Calu3 (cell line): ENCODE measurements at places on chromosomes 11 and 22. TPM values are rescaled to one million over a fixed set of nuclear protein-coding genes. Genes with fewer than 3 reads are reported as not detected.

The KRTAP5-7 gene
- total RNA-seq = not detected in 2 replicates

The OR52I1 gene
- not detected in 2 replicates for total RNA-seq

The AQP11 gene
- 1.2 and 1.4 TPM in 2 replicates for total RNA-seq

The VSIG2 gene
- total RNA-seq = not detected in 2 replicates

The MB gene
- total RNA-seq = 0.37 TPM in 1 of 2 replicates, not detected in the other

The CNGA4 gene
- total RNA-seq = 0.32 TPM in 1 of 2 replicates, not detected in the other

The MIOX gene
- total RNA-seq = 0.45 TPM in 1 of 2 replicates, not detected in the other

The CD6 gene
- 0.26 and 0.34 TPM in 2 replicates for total RNA-seq

The IL17REL gene
- not detected in 2 replicates for total RNA-seq

The SLC25A18 gene
- 0.28 and 0.95 TPM in 2 replicates for total RNA-seq

The SLCO2B1 gene
- 0.27 and 0.31 TPM in 2 replicates for total RNA-seq

The TRAPPC4 gene
- total RNA-seq = 42.0 and 43.9 TPM in 2 replicates

The C22orf31 gene
- total RNA-seq = not detected in 2 replicates

The RIMBP3C gene
- total RNA-seq = 0.17 TPM in 1 of 2 replicates, not detected in the other

The IGLL1 gene
- not detected in 2 replicates for total RNA-seq

The LUZP2 gene
- total RNA-seq = 0.73 and 0.95 TPM in 2 replicates

The TRIM29 gene
- total RNA-seq = 2.1 and 3.3 TPM in 2 replicates

The CAPN5 gene
- 22.3 and 41.5 TPM in 2 replicates for total RNA-seq

The ELP4 gene
- 18.0 and 20.3 TPM in 2 replicates for total RNA-seq

The MTMR2 gene
- 16.6 and 17.4 TPM in 2 replicates for total RNA-seq

The APIP gene
- total RNA-seq = 41.2 and 42.4 TPM in 2 replicates

The CD3G gene
- total RNA-seq = not detected in 2 replicates

The LRP5 gene
- 64.8 and 82.0 TPM in 2 replicates for total RNA-seq

The OVOL1 gene
- total RNA-seq = 12.7 and 15.2 TPM in 2 replicates

The GGTLC3 gene
- total RNA-seq = not detected in 2 replicates

The UPK3A gene
- total RNA-seq = not detected in 2 replicates

The NCAM1 gene
- total RNA-seq = 3.7 and 4.6 TPM in 2 replicates

The CCDC88B gene
- total RNA-seq = 7.6 and 8.2 TPM in 2 replicates

The GAL gene
- total RNA-seq = 1.2 and 1.9 TPM in 2 replicates

The POU2AF3 gene
- total RNA-seq = 3.4 and 3.8 TPM in 2 replicates

The MRGPRE gene
- total RNA-seq = not detected in 2 replicates

The SMC1B gene
- not detected in 2 replicates for total RNA-seq

The LDLRAD3 gene
- 10.9 and 16.2 TPM in 2 replicates for total RNA-seq

The MRGPRF gene
- 0.14 and 0.15 TPM in 2 replicates for total RNA-seq

The SLC25A45 gene
- total RNA-seq = 2.9 and 4.0 TPM in 2 replicates

The MMP8 gene
- total RNA-seq = not detected in 2 replicates

The PDGFD gene
- total RNA-seq = 5.1 and 7.2 TPM in 2 replicates

The DDI1 gene
- total RNA-seq = not detected in 2 replicates

The AGBL2 gene
- total RNA-seq = 3.2 and 6.1 TPM in 2 replicates

The SMIM35 gene
- not detected in 2 replicates for total RNA-seq

The FAM181B gene
- 0.09 TPM in 1 of 2 replicates, not detected in the other for total RNA-seq

The MMP7 gene
- 95.5 and 171 TPM in 2 replicates for total RNA-seq

The PLCB3 gene
- total RNA-seq = 35.9 and 39.5 TPM in 2 replicates

The FAM168A gene
- 30.4 and 30.8 TPM in 2 replicates for total RNA-seq

The GGT1 gene
- total RNA-seq = 63.8 and 79.3 TPM in 2 replicates

The BIK gene
- total RNA-seq = 37.9 and 43.1 TPM in 2 replicates

The OR11H1 gene
- total RNA-seq = not detected in 2 replicates

The SSRP1 gene
- total RNA-seq = 134 and 145 TPM in 2 replicates

The ACTN3 gene
- total RNA-seq = not detected in 2 replicates

The RASSF7 gene
- 93.3 and 100 TPM in 2 replicates for total RNA-seq

The PTGDR2 gene
- total RNA-seq = 0.29 and 0.31 TPM in 2 replicates

The SLC22A6 gene
- not detected in 2 replicates for total RNA-seq

The MYEOV gene
- 79.9 and 98.4 TPM in 2 replicates for total RNA-seq

The APOBEC3H gene
- not detected in 2 replicates for total RNA-seq

The GPHA2 gene
- total RNA-seq = not detected in 2 replicates

The C11orf52 gene
- total RNA-seq = 6.2 and 7.9 TPM in 2 replicates

The GDPD4 gene
- total RNA-seq = not detected in 2 replicates

The LSP1 gene
- not detected in 2 replicates for total RNA-seq
